ENCODE measurements at places on chromosomes 7 and 10. TPM values are rescaled to one million over a fixed set of nuclear protein-coding genes. Genes with fewer than 3 reads are reported as not detected.

Gene ZNF316
- 15.7 TPM for total RNA-seq

Gene LLCFC1
- not detected for total RNA-seq

DNA sequence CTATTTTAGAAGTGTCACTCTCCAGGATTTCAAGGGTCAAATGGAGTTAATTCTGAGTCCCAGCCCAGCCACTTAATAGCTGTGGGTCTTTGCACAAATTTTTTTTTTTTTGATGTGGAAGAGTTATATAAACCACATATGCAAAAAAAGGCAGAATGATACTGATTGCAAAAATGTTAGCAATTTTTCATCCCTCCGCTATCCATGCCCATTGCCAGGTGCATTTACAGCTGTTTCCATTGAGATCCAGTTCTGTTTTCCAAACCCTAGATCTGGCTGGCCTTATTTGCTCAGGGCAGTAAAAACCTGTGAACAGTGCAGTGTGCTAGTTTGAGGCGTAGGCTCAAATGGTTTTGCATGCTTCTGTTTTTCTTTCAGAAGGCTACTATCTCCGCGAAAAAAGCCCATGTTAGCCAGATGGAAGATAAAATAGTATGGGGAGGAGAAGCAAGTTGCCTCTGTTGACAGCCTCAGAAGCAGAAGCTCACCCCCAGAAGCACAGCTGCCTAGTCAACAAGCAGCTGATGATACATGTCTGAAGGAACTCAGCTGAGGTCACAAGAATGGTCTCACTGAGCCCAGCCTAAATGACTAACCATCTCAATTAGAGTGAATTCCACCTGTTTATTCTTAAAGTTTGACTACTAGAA, 997 bp upstream of the ZNF138 start:
- peaks cover 22% of the 10 kb centered on the region for H3K4me1 ChIP-seq
- H3K4me3 ChIP-seq = peak overlapping the region; percentile 97
- H3K27ac ChIP-seq = peak overlapping the region; percentile 75
- H3K36me3 ChIP-seq = peaks cover 20% of the 10 kb centered on the region
- DNase-seq = peak; percentile 9

DNA sequence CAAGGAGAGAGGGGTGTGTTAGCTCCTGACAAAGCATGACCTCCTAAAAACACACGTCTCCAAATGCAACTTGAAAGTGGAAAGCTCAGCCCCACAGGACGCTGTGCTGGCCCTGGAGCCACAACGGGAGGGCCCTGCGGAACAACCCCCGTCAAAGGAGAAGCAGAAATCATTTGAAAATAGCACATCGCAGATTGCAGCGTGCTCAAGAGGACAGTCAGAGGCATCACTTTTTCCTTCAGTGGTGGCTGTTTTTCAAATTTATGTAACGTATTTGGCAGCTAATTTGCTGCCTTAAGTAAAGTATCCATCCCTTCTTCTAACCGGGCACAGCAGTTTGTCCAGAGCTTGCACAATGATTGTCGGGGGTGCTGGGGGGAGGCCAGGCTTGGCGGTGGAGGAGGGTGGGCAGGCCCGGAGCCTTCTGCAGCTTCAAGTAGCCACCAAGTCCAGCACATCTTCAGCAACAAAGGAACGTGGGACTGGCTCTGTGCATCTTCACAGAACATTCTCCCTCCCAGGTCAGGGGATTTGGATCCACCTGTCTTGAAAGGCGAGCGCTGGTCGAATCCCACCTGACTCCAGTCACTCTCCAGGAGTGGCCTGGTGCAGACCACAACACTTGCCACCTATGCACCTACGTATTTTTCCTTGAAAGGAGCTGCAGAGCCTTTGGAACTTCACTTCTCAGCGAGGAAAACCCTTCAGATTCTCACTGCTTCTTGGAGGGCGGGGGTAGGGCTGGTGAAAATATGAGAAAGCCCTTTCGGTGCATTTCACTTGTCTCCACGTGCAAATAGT, 346.3 kb downstream of the DNAJB6 start:
- peaks cover 14% of the 10 kb centered on the region for H3K4me1 ChIP-seq
- H3K4me3 ChIP-seq = no peak overlapping the region
- DNase-seq = no peak
- H3K36me3 ChIP-seq = no peaks in the 10 kb centered on the region

Gene C10orf67
- total RNA-seq = 0.16 TPM

GRCh38 chr10:25465582-25466372, 291.0 kb downstream of the GPR158 start:
- H3K4me1 ChIP-seq = no peaks in the 10 kb centered on the region
- no peaks in the 10 kb centered on the region for H3K36me3 ChIP-seq
- no peak overlapping the region for H3K4me3 ChIP-seq
- no peaks in the 10 kb centered on the region for H3K27me3 ChIP-seq

GRCh38 chr10:130244928-130245495, 108.8 kb downstream of the GLRX3 start:
- H3K27me3 ChIP-seq = peaks cover 31% of the 10 kb centered on the region
- no peak overlapping the region for H3K4me3 ChIP-seq
- no peak overlapping the region for H3K27ac ChIP-seq
- peaks cover 19% of the 10 kb centered on the region for H3K4me1 ChIP-seq

DNA sequence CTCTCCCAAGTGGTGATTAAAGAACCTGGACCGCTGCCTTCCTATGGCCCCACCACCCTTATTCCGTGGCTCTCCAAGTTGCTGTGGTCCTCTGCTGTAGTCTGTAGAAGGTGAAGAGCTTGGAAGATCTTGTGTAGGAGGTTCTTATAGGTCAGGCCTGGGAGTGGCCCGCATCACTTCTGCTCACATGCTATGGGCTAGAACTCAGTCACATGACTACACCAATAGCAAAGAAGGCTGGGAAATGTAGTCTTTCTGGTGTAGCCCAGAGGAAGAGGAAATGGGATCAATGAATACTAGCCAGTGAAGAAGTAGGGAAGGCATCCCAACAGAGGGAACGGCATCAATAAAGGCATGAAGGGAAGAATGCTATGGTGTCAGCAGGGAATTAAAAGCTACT, 41.3 kb upstream of the AOAH start:
- H3K27ac ChIP-seq = no peak overlapping the region
- no peaks in the 10 kb centered on the region for H3K27me3 ChIP-seq
- DNase-seq = peak; percentile 47
- no peak overlapping the region for H3K4me3 ChIP-seq
- no peaks in the 10 kb centered on the region for H3K36me3 ChIP-seq

DNA sequence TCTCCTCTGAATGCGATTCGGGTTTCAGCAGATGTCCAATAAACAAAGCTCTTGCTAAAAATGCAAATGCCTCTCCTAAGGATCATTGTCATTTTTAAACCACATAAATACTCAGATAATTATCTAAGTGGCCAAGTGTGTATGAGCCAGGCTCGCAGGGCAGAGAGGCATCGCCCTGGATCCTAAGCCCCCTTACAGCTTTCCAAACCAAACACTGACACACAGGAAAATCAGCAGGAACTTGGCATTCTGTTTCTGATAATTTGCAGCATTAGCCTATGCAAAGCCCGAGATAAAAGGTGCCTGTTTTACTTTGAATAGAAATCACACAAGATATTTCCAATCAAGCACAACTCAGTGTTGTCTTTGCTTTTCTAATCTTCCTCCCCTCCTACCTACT, 134.4 kb downstream of the ABCA13 start:
- H3K4me1 ChIP-seq = no peaks in the 10 kb centered on the region
- H3K27me3 ChIP-seq = peaks cover 2% of the 10 kb centered on the region
- no peaks in the 10 kb centered on the region for H3K36me3 ChIP-seq
- no peak overlapping the region for H3K4me3 ChIP-seq
- no peak for DNase-seq

- H3K27ac ChIP-seq = no peak overlapping the region
- H3K4me3 ChIP-seq = no peak overlapping the region
- no peaks in the 10 kb centered on the region for H3K27me3 ChIP-seq
- no peak for DNase-seq
- no peaks in the 10 kb centered on the region for H3K36me3 ChIP-seq
- no peaks in the 10 kb centered on the region for H3K4me1 ChIP-seq
Observed at GRCh38 chr7:95493247-95493646, 7.5 kb downstream of the ASB4 start.

- no peak for DNase-seq
- H3K27ac ChIP-seq = no peak overlapping the region
- peaks cover 50% of the 10 kb centered on the region for H3K4me1 ChIP-seq
- H3K27me3 ChIP-seq = no peaks in the 10 kb centered on the region
- H3K4me3 ChIP-seq = no peak overlapping the region
- H3K36me3 ChIP-seq = no peaks in the 10 kb centered on the region
Observed at GRCh38 chr7:155286686-155287085, 11.0 kb upstream of the INSIG1 start.

Gene SFMBT2
- 18.0 TPM for total RNA-seq

DNA sequence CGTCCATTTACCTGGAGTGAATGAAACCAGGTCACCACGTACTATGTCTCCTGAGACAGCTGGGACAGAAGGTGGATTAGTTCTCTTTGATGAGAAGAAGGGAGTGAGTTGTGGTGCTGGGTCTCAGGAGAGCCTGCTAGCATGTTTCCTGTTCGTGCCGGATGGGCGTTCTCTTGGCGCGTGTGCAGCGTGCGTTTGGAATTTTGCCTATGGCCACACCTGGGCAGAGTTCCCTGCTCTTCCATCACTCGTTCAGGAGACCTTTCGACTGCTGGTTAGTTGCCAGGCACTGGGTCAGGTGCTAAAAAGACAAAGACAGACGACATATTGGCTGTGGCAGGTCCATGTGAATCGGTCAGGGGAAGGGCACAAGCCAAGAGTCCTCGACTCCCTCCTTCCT, 90.3 kb downstream of the TRRAP start:
- no peak for DNase-seq
- no peaks in the 10 kb centered on the region for H3K4me1 ChIP-seq
- no peaks in the 10 kb centered on the region for H3K27me3 ChIP-seq
- H3K4me3 ChIP-seq = no peak overlapping the region
- H3K36me3 ChIP-seq = peaks cover 69% of the 10 kb centered on the region

GRCh38 chr10:11358011-11358410, 253.4 kb downstream of the USP6NL start:
- H3K36me3 ChIP-seq = no peaks in the 10 kb centered on the region
- no peak overlapping the region for H3K4me3 ChIP-seq
- DNase-seq = no peak
- H3K4me1 ChIP-seq = peaks cover 2% of the 10 kb centered on the region

DNA sequence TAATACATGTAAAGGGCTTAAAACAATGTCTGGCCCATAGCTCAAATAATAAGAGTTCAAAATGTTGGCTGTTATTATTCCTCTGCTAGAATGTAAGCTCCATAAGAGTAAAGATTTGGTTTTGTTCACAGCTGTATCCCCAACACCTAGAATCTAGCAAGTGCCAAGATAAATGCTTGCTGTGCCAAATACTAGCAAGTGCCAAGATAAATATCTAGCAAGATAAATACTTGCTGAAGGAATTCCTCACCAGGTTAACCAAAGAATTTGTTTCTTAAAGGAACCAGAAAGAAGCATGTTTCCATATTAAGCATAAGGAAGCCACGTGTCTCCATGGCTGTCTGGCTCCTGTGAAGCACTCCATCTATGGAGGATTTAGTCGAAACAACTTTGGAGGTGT, 235.2 kb upstream of the SP4 start:
- H3K36me3 ChIP-seq = no peaks in the 10 kb centered on the region
- H3K27me3 ChIP-seq = peaks cover 5% of the 10 kb centered on the region
- no peak overlapping the region for H3K4me3 ChIP-seq
- no peak for DNase-seq
- H3K27ac ChIP-seq = no peak overlapping the region

Gene ADGRA1
- not detected for total RNA-seq

- H3K27me3 ChIP-seq = no peaks in the 10 kb centered on the region
- H3K4me3 ChIP-seq = no peak overlapping the region
- no peaks in the 10 kb centered on the region for H3K36me3 ChIP-seq
- no peaks in the 10 kb centered on the region for H3K4me1 ChIP-seq
Observed at GRCh38 chr7:15581352-15581951, 19.6 kb upstream of the AGMO start.

- H3K36me3 ChIP-seq = no peaks in the 10 kb centered on the region
- no peak for DNase-seq
Observed at GRCh38 chr7:155587486-155587885, 41.1 kb upstream of the CNPY1 start.

DNA sequence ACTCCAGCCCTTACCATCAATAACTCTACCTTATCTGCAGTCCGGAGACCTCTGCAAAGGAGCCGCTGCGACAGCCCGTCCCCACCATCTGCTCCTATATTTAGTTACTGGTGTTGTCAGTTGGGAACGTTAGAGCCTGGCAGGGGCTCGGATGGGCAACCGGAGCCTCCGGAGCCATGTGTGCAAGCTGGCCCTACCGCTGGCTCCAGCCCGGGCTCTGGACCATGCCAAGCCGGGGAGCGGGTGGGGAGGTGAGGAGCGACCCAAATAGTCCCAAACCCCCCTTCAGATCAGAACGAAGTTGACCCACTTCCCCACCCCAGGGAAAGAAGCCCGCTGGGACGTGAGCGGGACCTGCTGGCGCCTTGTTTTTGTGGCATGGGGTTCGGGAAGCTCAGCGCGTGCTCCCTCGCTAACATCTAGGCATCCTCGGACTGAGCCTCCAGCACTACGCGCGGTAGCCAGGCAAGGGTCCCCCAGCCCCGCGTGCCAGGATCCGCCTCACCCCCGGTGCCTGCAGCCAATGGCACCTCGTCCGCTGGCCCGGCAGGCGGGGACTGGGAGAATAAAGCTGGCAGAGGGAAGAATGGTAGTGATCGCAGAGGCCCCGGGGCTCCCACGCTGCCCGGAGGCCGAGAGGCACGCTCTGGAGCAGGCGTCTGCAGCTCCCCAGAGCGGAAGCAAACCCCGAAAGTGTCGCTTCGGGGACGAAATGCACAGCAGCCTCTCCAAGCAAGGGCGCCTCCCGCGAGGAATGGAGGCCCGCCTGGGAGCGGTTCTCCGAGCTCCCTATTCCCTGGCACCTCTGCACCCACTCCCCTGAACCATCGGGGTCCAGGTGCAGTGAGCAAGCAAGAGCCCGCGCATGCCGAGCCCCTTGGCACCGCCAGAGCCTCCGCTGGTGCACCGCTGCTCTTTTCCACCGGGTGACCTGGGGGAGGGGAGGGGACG, 679 bp downstream of the LRRC20 start:
- peaks cover 4% of the 10 kb centered on the region for H3K36me3 ChIP-seq
- peaks cover 6% of the 10 kb centered on the region for H3K4me1 ChIP-seq
- peaks cover 3% of the 10 kb centered on the region for H3K27me3 ChIP-seq
- H3K27ac ChIP-seq = peak overlapping the region; percentile 33

- no peaks in the 10 kb centered on the region for H3K4me1 ChIP-seq
- H3K4me3 ChIP-seq = no peak overlapping the region
- no peak for DNase-seq
Observed at GRCh38 chr7:778271-778967, 51.3 kb upstream of the PRKAR1B start.

DNA sequence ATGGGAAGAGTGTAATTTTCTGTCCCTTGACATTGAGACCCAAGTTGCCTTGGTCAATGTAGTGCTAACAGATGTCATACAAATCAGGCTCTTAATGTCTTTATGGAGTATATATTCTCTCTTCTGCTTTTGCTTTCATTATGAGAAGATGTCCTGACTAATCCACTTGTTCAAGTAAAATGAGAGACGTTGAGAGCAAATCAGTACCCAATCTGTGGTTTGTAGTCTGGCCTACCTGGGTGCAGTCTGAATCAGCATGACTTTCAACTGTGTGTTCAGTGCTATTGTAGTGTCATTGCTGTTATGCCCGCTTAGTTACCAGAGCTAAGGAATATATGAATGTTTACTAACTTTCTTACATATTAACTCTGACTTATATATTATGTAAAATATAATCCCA, 612.4 kb downstream of the ANKRD7 start:
- H3K4me3 ChIP-seq = no peak overlapping the region
- no peaks in the 10 kb centered on the region for H3K27me3 ChIP-seq
- H3K36me3 ChIP-seq = no peaks in the 10 kb centered on the region
- H3K27ac ChIP-seq = no peak overlapping the region
- DNase-seq = peak; percentile 10
